SK-N-SH (cell line): ENCODE measurements at places on chromosomes 4 and X.
A peak's percentile ranks its signal among the peaks of the same experiment; 100 is the strongest.

DNA sequence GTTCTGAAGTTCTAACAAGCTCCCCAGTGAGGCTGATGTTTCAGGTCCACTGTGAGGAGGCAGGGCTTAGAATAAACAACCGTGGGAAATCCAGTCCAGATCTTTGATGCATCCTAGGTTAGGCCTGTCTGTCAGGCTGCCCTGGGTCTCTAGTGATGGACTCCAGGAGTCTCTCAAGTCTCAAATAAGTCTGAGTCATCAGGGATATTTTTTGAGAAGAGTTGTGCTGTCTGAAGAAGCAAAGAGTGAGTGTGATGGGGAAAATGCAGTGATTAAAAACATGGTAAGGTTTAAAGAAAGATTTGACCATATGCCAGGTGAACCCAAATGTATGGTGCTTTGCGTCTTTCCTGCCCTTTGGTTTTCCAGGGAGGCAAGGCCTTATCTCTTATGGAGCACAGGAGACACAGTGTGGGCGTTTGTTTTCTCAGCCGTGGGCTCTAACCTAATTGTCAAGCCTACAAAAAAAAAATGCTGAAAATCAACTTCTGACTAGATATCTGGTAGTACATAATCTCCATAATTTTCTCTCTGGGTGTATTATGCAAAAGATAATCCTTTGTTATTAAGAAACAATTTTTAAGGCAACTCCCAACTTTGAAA lies 100.7 kb downstream of the PTTG2 start:
- DNase-seq, result peak; percentile 43

DNA sequence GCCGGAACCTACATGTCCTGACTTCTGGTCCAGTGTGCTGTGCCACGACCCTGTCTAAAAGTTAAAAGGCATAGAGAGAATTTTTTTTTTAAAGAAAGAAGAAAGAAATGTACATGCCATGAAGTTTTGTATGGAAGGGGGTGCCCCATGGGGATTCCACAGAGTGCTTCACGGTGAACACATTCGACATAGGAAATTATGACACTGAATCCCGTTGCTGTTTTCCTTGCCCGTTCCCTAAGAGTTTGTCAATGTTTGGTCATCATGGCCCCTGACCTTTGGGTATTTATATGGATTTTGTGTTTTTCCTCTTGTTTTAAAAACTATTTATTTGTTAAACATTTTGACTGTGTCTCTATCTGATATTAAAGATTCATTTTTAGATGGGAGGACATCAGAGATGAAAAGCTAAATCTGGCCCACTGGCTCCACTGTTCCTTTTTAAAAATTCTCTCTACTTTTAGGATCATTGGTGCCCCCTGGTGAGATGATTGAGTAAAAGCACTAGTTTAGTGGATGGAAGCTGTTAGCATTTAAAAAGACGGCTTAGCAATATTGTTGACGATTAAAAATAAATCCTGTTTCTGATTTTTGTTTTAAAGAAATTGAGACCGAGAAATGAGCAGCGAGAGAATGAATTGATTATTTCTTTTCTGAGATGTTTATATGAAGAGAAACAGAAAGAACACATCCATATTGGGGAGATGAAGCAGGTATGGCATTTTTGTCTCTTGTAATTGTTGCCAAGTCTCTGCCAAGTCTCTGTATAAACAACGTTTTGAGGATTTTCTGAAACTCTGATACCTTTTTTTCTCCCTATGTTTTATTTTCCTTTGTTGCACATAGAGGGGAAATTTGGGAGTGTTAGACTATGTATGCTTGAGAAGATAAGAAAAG lies 75.0 kb downstream of the PTTG2 start:
- DNase-seq, result peak; percentile 59

- peak; percentile 3 for DNase-seq
Measured at GRCh38 chrX:121579016-121579760, 531.8 kb downstream of the GLUD2 start.

DNA sequence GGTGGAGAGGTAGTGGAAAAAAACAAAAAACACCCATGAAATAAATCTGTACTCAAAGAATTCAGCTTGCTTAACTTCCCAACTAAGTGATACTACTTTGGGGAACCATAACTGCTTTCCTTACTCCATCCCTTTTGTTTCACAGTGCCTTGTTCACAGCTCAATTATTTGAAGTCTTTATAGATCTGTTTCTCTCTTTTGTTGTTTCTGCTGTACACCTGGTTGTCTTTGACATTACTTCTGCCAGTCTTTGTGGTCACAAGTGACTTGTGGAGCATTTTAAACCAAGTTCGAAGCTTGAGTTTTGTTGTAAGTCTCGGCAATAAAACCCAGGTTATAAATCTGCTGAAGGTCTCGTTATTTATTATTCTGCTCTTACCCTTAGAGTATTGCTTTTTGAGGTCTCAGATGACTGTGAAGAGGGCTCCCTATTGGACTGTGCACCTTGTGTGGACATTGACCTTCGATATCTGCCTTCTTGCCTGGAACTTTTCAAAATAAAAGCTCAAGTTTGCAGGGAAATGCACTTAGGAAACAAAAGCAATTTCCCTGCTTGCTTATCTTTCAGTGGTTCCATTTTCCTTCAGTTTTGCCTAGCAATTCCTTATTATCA lies 59.8 kb downstream of the ANK2 start:
- no peak for DNase-seq

GRCh38 chr4:110624398-110624780 lies 1.5 kb upstream of the PITX2 start:
- no peak for DNase-seq

DNA sequence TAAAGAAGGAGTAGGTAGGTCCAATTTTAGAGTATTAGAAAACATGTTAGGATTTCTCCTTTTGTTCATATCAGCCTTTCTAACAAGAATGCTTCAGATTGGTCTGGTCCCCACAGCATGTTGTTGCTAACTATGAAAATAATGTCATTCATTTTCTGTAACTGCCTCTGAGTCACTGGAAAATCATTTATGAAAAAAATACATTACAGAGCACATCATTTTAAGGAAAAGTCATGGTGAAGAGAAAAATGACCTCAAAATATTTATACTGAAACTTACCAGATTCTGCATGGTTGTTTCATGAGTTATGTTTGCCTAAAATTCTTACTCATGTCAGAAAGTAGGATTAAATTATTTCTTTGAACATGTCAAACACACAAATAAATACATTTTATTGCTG lies 35.2 kb downstream of the DTHD1 start:
- no peak for DNase-seq

GRCh38 chr4:139042981-139043460 lies 27.4 kb downstream of the NOCT start:
- DNase-seq, result no peak

- no peak for DNase-seq
Measured at GRCh38 chrX:55648434-55648833, 25.2 kb downstream of the FOXR2 start.

DNA sequence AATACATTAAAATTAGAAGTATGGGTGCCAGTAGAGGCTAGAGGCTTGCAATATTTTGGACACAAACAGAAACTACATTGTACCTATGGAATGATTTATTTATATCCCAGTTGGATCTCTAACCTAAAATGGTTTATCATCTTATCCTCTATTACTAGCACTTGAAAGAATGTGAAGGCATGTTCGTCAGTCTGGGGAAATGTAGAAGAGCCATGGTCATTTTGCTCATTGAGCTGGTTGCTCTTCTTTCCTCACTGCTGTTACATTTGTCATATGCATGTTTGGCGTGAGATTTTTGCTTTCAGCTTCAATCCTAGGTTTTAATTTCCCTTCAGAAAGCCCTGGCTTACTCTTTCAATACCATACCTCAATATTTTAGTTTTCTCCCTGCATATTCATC lies 82.4 kb upstream of the MYOZ2 start:
- no peak for DNase-seq

- no peak for DNase-seq
Measured at GRCh38 chr4:86976801-86977485, 42.1 kb downstream of the AFF1 start.

GRCh38 chr4:165592386-165592785 lies 213.6 kb downstream of the CPE start:
- DNase-seq, result no peak

DNA sequence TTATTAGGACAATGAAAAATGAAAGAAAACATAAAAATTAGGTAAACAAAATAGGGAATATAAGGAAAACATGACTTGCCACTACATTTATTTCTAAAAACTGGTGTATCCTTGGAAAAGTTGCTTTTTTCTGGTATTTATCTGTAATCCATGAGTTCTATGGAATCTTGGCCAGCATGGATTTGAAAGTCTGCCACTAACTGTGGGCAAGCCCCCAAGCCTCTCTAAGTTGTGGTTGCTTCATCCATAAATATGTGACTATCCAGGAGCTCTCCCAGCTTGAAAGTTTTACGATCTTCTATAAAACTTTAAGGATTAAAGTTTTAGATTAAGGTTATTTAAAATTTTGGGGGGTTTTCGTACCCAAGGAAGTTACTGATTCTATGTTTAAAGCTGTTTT lies 21.8 kb downstream of the RPS6KA3 start:
- DNase-seq, result no peak

DNA sequence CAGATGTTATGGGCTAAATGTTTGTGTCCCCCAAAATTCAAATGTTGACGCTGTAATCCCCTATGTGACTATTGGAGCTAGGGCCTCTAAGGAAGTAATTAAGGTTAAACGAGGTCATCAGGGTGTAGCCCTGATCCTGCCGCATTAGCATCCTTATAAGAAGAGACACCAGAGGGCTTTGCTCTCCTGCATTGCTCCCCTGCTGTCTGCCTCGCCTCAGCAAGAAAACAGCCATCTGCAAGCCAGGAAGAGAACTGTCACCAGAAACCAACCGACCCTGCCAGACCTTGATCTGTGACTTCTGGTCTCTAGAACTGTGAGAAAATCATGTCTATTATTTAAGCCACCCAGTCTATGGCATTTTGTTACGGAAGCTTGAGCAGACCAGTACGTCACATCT lies 331.9 kb downstream of the DCTD start:
- no peak for DNase-seq

GRCh38 chr4:47672696-47673095 lies 165.2 kb downstream of the CORIN start:
- DNase-seq, result no peak
